Activated CD4-positive, alpha-beta memory T cell treated with anti-CD3 and anti-CD28 coated beads, Interleukin-2, amount 10 ng/mL, durations not matched to agents 7 days and 5 days (primary cell): ENCODE measurements at places on chromosomes 4 and X.

GRCh38 chr4:76965866-76966579 is 16.5 kb downstream of the SEPTIN11 start:
- peaks cover 2% of the 10 kb centered on the region for H3K4me1 ChIP-seq
- no peak for DNase-seq
- H3K27ac ChIP-seq, result no peak overlapping the region
- peaks cover 2% of the 10 kb centered on the region for H3K27me3 ChIP-seq

- no peak overlapping the region for H3K27ac ChIP-seq
- no peak for DNase-seq
- H3K4me3 ChIP-seq, result no peak overlapping the region
Measured at GRCh38 chr4:41413670-41414411, 124.1 kb upstream of the LIMCH1 start.

DNA sequence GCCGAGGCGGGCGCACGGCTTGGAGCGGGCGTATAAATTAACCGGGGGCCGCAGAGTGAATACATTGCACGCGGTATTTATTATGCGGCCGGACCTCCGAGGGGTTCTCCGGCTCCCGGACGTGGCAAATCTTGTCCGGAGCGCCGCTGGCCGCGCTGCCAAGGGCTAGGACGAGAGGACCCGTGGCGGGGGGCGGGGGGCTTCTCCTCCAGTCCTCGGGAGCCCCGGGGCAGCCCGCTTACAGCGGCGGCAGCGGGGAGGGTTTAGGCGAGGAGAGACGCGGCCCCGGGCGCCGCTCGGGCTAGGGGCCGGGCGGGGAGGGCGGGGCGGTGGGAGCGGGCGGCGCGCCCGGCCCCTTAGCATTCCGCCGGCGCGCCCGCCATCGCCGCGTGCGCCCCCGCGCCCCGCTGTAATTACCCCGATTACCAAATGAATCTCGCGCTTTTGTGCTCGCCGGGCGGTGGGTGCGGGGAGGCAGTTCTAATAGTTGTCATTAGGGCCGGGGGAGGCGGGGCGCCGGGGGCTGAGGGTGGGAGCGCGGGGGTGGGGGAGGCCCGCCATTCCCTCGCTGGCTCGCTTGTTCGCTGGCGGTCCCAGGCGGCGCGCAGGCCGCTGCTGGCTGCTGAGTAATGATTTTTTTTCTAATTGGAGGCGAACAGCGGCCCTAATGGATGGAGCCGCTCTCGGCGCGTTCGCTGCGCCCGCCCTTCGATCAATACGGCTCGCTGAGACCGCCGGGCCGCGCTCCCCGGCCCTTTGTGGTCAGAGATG is 276.6 kb downstream of the BCOR start:
- H3K27me3 ChIP-seq, result peaks cover 8% of the 10 kb centered on the region
- H3K4me1 ChIP-seq, result peaks cover 17% of the 10 kb centered on the region
- no peak for DNase-seq
- H3K4me3 ChIP-seq, result peak overlapping the region; percentile 32
- no peaks in the 10 kb centered on the region for H3K36me3 ChIP-seq

DNA sequence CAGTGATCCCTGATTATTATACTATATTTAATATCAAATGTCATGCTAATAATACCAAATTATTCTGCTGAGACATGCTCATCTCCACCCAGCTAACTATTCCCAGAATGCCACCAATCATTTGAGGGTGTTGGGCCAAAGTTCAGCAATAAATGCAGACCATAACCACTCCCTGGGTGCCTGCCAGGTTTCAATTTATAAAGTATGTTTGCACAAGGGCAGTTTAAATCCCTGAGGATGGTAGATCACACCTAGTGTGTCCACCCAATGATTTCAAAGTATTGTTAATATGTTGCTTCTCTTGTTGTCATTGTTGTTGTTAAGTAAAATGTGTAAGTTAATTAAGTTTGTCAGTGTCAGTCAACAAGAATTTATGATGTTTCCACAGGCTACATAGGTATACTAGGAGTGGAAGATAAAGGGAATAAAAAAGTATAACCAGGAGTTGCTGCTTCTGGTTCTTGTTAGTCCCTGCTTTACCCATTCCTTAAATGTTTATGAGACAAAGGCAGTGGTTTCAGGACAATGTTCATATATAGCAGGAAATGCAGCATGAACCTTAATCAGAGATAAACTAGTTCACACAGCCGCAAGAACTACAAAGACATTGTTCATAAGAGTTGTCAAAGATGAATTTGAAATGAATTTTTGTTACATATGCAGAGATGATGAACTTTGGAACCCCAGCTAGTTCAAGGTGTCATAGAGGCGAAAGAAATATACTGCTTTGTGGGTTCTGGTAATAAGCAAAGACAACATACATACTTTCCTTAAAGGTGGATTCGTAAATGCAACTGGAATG is 25.5 kb downstream of the HPGD start:
- peaks cover 21% of the 10 kb centered on the region for H3K36me3 ChIP-seq
- no peak overlapping the region for H3K27ac ChIP-seq
- no peak for DNase-seq

GRCh38 chr4:186984105-186984644 is 260.5 kb upstream of the FAT1 start:
- H3K27me3 ChIP-seq, result no peaks in the 10 kb centered on the region
- no peaks in the 10 kb centered on the region for H3K4me1 ChIP-seq
- H3K36me3 ChIP-seq, result no peaks in the 10 kb centered on the region
- no peak for DNase-seq

DNA sequence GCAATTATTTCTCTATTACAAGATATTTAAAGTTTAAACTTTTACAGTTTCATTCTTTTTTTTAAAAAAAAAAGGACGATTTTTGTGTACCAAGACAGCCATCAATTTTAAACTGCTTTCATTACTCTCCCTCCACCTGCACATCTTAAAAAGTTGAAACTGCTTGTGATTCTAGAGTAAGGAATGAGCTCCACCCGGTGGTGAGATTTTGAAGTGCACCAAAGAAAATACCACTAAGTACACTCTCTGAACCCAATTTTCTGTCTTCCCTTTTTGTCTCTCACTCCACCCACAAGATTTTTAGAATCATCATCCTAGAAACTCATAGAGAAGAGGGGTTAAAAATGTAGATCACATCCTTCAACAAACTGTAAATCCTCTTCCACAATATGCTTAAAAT is 91.3 kb upstream of the WDR44 start:
- no peak overlapping the region for H3K27ac ChIP-seq
- DNase-seq, result peak; percentile 30
- no peaks in the 10 kb centered on the region for H3K4me1 ChIP-seq

- no peak for DNase-seq
- H3K36me3 ChIP-seq, result no peaks in the 10 kb centered on the region
- no peak overlapping the region for H3K4me3 ChIP-seq
- no peak overlapping the region for H3K27ac ChIP-seq
- no peaks in the 10 kb centered on the region for H3K4me1 ChIP-seq
- H3K27me3 ChIP-seq, result peaks cover 5% of the 10 kb centered on the region
Measured at GRCh38 chrX:108250654-108251579, 159.3 kb downstream of the ATG4A start.

- peaks cover 12% of the 10 kb centered on the region for H3K4me1 ChIP-seq
- H3K4me3 ChIP-seq, result no peak overlapping the region
- no peaks in the 10 kb centered on the region for H3K36me3 ChIP-seq
- peaks cover 2% of the 10 kb centered on the region for H3K27me3 ChIP-seq
- H3K27ac ChIP-seq, result no peak overlapping the region
- DNase-seq, result no peak
Measured at GRCh38 chr4:146134761-146135445, 40.6 kb upstream of the LSM6 start.

DNA sequence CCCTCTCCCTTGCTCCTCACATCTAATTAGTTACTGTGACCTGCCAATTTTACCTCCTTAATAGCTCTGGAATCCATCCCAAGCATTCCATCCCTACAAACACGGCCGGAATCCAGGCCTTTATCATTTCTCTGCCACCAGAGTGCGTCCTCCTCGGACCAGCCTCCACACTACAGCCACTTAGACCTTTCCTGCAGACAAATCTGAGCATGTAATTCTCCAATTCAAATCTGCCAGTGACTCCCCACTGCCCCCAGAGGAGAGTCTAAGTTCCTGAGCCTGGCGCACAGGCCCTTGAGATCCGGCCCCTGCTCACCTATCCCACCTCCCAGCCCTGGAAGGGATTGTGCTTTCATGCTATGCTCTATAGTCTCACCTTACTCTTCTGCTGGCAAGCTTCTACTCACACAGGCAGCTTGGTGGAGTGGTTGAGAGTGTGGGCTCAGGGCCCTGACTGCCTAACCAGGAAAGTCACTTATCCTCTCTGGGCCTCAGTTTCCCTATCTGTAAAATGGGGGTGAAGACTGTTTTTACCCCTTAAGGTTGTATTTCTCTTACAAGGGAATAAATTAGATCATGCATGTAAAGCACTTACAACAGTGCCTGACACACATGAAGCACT is 31.2 kb downstream of the PJA1 start:
- peaks cover 8% of the 10 kb centered on the region for H3K27me3 ChIP-seq
- H3K36me3 ChIP-seq, result no peaks in the 10 kb centered on the region
- no peak overlapping the region for H3K27ac ChIP-seq
- no peaks in the 10 kb centered on the region for H3K4me1 ChIP-seq

DNA sequence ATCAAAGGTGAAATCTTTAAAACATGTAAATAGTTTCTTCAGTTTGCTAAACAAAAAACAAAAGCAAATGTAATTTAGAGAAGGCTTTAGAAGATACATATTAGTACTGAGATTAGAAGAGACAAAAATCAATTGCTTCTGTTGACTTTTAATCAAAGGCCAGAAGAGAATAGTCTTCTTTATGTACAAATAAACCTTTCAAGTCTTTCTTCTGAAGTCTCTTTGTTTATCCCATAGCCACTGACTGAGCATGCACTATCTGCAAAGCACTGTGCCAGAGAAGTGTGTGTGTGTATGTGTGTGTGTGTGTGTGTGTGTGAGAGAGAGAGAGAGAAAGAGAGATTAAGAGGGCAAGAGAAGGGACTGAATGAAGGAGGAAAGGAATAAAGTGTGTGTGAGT is 198.4 kb downstream of the GLUD2 start:
- no peak overlapping the region for H3K27ac ChIP-seq
- H3K4me3 ChIP-seq, result no peak overlapping the region
- no peaks in the 10 kb centered on the region for H3K36me3 ChIP-seq
- DNase-seq, result no peak
- no peaks in the 10 kb centered on the region for H3K27me3 ChIP-seq
- peaks cover 2% of the 10 kb centered on the region for H3K4me1 ChIP-seq

DNA sequence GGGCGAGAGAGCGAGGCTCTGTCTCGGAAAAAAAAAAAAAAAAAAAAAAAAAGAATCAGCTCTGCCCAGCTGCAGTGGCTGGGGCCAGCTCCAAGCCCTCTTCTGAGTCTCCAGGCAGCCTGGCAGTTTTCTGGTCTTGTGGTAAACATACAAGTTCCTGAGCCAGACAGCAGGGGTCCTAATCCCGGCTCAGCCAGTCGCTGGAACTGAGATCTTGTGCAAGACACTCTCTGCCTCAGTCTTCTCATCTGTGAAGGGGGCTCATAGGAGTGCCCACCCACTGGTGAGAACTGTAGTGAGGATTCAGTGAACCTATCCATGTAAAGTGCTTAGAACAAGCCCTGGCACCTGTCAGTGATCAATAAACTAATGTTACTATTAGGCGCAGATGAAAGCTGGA is 41.8 kb downstream of the C4orf50 start:
- no peak overlapping the region for H3K27ac ChIP-seq
- no peak for DNase-seq
- H3K4me3 ChIP-seq, result no peak overlapping the region
- H3K27me3 ChIP-seq, result peaks cover 14% of the 10 kb centered on the region
- no peaks in the 10 kb centered on the region for H3K36me3 ChIP-seq

DNA sequence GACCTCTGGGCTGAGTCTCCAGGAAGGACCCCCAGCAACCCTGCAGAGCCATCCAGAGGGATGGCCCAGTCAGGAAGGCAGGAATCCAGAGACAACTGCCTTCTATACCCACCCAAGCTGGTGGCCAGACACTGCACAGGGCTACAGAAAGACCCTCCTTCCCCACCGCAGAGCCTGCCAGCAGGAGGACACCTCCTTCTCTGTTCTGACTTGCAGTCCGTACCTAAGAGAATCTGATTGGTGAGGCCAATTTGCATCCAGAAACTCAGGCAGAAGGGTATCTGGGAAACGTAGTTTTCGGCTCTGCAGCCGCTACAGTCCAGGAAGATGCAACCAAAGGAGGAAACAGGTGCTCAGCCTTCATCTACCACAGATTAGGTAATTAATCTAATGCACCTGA is 155.4 kb upstream of the FRG1 start:
- no peak for DNase-seq
- H3K36me3 ChIP-seq, result no peaks in the 10 kb centered on the region
- H3K4me1 ChIP-seq, result no peaks in the 10 kb centered on the region
- no peaks in the 10 kb centered on the region for H3K27me3 ChIP-seq

GRCh38 chr4:74990276-74990875 is 57.5 kb downstream of the PARM1 start:
- no peak overlapping the region for H3K27ac ChIP-seq
- DNase-seq, result no peak
- no peaks in the 10 kb centered on the region for H3K4me1 ChIP-seq
- no peaks in the 10 kb centered on the region for H3K36me3 ChIP-seq

GRCh38 chr4:26503427-26503826 is 13.1 kb upstream of the CCKAR start:
- H3K4me1 ChIP-seq, result no peaks in the 10 kb centered on the region
- H3K36me3 ChIP-seq, result no peaks in the 10 kb centered on the region
- no peak for DNase-seq
- H3K27ac ChIP-seq, result no peak overlapping the region
- no peak overlapping the region for H3K4me3 ChIP-seq

DNA sequence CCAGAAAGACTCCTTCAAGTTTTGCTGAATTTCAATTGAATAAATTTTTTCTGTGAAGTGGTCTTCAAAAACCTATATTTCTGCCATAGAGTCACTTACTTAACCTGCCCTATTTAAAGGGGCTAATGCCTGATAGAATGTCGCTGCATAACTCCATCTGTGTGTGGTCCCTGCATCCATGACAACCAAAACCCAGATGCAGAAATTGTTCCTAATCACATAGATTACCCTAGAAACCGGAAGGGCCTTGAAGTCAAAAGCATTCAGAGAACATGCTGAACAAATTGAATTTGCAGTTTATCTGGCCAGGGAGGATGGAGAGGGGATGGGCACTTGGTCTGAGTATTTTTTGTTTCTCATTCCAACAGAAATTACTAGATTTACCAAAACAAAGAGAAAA is 1.5 kb upstream of the PARM1 start:
- H3K4me3 ChIP-seq, result no peak overlapping the region
- no peak for DNase-seq
- peaks cover 20% of the 10 kb centered on the region for H3K4me1 ChIP-seq
- H3K36me3 ChIP-seq, result no peaks in the 10 kb centered on the region

GRCh38 chrX:10570601-10571000 is 49.8 kb downstream of the MID1 start:
- no peak overlapping the region for H3K27ac ChIP-seq
- no peak overlapping the region for H3K4me3 ChIP-seq
- no peaks in the 10 kb centered on the region for H3K4me1 ChIP-seq
- no peaks in the 10 kb centered on the region for H3K36me3 ChIP-seq
- no peaks in the 10 kb centered on the region for H3K27me3 ChIP-seq

DNA sequence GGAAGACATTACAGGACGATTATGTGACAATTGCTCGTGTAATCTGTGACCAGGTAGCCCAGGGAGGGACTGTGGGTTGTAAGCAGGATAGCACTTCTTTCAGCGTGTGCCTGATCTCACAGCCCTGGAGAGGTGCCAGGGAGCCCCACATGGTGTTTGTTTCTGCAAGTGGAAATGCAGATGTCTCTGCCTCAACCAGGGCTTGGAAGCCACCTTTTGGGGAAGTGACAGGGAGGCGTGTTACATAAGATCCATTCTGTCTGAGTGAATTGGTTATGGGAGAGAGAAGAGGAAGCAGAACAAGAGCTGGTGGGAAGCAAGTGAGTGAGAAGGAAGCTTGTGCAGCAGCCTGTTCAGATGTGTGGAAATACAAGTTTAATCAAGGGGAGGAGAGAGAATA is 104.5 kb upstream of the GATB start:
- DNase-seq, result no peak
- H3K27ac ChIP-seq, result no peak overlapping the region
- no peak overlapping the region for H3K4me3 ChIP-seq
- peaks cover 3% of the 10 kb centered on the region for H3K27me3 ChIP-seq
